ENCODE measurements at places on chromosomes 12 and 14. TPM values are rescaled to one million over a fixed set of nuclear protein-coding genes. Genes with fewer than 3 reads are reported as not detected.

Gene LTB4R2
- total RNA-seq: 173 TPM

Gene DDN
- 0.13 TPM for total RNA-seq

Gene SOAT2
- total RNA-seq: not detected

Gene TMPO
- total RNA-seq: 43.1 TPM

DNA sequence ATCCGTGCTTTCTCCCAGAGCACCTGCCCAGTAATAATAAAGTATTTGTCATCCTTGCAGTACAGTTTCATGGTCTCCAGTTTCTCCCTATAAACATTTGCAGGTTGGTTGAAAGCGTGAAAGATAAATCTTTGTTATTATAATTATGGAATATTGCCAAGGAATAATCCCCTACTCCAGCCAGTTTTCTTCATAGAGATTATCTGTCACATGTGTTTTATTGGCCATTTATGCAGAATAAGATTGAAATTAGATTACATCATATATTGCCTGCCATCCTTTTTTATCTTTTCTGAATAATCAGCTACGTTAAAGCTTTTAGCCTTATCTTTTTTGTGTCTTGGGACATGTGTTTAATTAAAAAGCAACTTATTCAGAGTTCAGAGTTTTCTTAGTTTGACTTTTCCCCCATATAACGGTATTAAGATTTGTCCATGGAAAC lies 168.0 kb downstream of the KICS2 start:
- DNase-seq: no peak

Data from lower leg skin (tissue), 4 donors.